ENCODE measurements at places on chromosomes 16 and 17.
A peak's percentile ranks its signal among the peaks of the same experiment; 100 is the strongest.

GRCh38 chr17:7437950-7438614, 1.2 kb upstream of the FGF11 start:
- peak; percentile 30 for DNase-seq

- peak; percentile 31 for DNase-seq
Measured at GRCh38 chr17:46949291-46950174, 26.6 kb downstream of the GOSR2 start.

GRCh38 chr16:31429314-31429713, 1.2 kb upstream of the COX6A2 start:
- no peak for DNase-seq

- no peak for DNase-seq
Measured at GRCh38 chr16:26987597-26988010, 79.1 kb upstream of the C16orf82 start.

GRCh38 chr17:72538901-72539352, 418.1 kb downstream of the SOX9 start:
- DNase-seq: no peak

DNA sequence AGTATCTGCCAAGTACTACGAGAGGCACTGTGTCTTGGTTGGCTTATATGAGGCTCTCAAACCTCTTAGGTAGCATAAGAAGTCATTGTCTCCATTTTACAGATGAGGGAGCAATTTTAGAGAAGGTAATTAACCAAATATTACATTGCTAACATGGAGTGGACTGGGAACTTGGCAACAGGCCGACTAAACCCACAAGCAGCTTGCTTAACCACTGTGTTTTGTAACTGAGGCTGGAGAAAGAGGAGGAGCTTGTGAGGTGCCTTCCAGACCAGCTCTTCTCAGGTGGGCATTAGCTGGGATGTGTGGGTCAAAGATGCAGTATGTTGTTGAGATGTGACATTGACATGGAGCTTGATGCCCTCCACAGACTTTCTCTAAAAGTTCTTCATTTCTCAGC, 835.6 kb upstream of the RBFOX1 start:
- no peak for DNase-seq

Data from trophoblast cell (in vitro differentiated cells and primary cell).